ENCODE measurements at places on chromosomes 12 and 14.

DNA sequence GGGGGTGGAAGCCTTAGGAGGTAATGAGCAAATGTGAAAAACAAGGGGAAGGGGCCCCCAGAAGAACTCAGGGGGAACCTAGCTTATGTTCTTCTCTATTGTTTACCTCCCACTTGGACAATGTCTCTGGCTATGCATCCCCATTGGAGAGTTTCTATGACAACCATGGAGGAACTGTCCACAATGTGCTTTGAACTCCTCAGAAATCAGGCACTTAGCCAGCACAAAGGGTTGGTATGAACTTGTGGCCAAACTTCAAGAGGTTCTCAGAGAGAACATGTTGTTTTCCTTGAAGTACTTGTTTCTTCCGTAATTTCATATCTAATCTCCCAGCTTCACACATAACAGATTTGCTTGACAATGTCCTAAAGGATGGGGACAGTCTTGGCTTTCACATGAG is 202.8 kb upstream of the PELI2 start:
- DNase-seq: no peak

DNA sequence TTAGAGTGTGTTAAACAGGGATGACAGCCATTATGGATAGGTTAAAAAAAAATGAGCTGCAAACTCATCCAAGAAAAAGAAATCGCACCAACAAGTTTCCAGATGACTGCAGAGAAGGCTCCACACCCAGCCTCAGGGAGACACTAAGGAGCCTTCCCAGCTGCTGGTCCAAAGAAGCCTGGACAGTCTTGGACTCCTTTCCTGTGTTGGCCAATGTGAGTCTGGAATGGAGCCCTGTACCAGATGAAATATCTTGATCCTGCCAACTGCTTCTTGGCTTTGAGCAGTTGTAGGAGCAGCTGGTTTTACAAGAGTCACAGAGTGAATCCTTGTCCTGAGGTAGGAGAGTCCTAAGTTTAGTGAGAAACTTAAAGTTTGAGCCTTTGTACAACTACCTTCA is 44.5 kb downstream of the SLC38A1 start:
- DNase-seq: no peak

GRCh38 chr12:54238531-54238930 is 41.4 kb downstream of the CBX5 start:
- DNase-seq: peak; percentile 66

DNA sequence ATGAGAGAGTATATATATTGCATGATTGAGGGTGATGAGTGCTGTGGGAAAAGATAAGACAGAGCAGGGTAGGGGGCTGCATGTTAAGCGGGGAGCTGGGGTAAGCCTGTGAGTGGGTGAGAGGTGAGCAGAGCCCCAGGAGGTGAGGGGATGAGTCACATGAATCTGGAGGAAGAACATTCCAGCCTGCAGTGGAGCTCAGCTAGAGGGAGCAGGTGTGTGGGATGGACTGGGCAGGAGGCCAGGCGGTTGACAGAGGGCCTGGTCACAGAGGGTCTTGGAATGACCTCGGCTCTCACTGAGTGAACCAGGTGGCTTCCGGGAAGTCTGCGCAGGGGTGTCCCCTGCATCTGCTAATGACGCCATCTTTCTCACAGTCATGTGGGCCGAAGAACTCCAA is 44.4 kb downstream of the GIT2 start:
- no peak for DNase-seq

- no peak for DNase-seq
Measured at GRCh38 chr14:58823312-58823711, 185.6 kb downstream of the DACT1 start.

- peak; percentile 0 for DNase-seq
Measured at GRCh38 chr14:80136358-80136757, 74.9 kb downstream of the DIO2 start.

DNA sequence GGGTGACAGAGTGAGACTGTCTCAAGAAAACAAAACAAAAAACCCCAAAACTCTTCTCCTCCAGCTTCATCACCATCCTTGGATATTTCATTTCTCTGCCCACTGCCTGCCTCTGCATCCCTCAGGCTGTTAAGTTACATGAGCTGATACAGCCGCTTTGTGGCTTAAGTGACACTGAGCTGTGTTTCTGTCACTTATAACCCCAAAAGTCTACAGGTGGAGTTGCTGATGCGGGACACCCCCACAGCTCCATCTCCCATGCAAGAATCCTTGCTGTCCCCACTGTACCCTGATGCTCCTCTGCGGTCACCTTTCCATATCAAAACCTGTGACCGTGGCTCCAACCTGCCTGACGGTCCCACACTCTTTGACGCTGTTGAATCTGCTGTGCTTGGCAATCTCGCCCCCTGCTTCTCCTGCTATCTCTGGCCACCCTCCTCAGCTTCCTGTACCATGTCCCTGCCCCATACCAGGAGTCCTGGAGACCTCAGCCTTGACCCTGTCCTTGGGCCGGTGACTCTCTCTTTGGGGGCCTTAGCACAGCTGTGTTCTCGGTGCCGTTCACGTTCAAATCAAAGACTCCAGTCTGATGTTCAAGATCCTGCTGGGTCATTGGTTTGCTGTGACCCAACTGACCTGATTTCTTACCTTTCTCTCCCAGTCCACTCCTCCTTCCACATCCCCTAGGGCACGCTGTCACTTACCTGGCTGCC is 20.3 kb downstream of the HVCN1 start:
- DNase-seq: no peak

All from NCI-H82 (cell line).